ENCODE measurements at places on chromosomes 4 and X. TPM values are rescaled to one million over a fixed set of nuclear protein-coding genes. Genes with fewer than 3 reads are reported as not detected.

FAM241A gene
- total RNA-seq, result 0.12 TPM

DNA sequence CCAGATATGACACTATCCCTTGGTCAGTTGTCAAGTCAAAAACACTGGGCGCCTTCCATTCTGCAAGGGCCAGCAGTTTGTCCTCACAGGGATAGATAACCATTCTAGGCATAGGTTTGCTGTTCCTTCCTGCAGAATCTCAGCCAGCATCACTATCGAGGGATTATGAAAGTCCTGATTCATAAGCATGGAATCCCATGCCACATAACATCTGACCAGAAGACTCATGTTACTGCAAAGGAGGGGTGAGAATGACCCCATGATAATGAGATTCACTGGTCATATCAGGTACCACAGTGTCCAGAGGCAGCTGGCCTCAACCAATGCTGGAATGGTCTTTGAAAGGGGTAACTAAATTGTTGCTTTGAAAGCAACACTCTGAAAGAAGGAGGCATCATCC, 84.7 kb downstream of the OTC start:
- no peak for DNase-seq

ASB12 gene
- not detected for total RNA-seq

- no peak for DNase-seq
These were observed 102.5 kb downstream of the LARP7 start for GRCh38 chr4:112739442-112739841.

GRCh38 chr4:46909078-46909477, at the start of gene COX7B2:
Gene COX7B2 (minus strand): TSS chr4:46909245. CDS start chr4:46735192, 174,053 bp downstream.
- DNase-seq, result no peak

MAGEA10 gene
- not detected for total RNA-seq

DNA sequence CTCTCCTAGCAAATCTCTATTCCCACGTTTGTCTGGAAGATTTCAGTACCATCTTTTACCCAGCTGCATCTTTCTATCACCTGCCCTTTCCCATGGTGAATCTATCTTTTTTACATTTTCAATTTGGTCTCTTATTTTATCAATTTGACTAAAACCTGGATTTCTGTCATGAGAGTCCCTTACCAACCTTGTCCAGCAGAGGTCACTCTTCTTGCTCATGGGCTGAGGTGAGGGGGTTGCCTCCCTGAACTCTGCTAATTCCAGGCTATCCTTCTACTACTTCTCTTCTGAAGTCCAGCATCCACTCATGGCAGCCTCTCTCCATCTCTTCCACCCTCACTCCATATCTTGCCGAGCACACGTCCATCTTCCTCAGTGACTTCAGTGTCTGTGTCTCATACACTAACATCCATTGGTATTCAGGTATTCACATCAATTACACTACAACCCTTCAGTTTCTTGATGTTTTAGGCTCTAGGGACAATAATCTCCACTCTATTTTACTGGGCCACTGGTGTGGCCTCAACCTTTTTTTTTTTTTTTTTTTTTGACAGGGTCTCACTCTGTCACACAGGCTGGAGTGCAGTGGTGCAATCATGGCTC, 17.8 kb upstream of the ZNF827 start:
- DNase-seq, result peak; percentile 25

- peak; percentile 30 for DNase-seq
These were observed 46.8 kb downstream of the HTRA3 start for GRCh38 chr4:8316251-8316771.

EVC gene
- total RNA-seq, result 21.0 TPM

DNA sequence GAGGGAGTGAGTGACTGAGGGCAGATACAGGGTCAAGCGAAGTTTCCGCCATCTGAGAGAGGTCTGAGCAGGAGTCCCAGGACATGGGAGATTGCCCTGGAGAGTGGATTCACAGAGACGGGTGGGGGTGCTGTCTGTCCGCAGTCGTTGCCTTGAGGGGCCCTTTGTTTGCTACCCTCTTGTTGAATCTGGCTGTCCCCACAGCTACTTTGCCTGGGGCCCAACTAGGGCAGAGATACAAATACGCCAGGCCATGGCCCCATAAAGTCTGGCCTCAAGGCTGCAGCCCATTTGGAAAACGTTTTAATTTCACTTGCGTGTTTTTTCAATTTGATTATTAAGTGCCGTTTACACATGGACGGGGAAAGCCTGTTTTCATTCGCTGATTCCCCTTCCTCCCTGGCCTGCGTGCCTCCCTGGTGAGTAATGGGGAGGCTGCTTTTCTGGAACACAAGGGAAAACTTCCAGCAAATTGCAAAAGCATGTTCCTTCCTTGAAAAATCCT, 134.4 kb downstream of the SMIM20 start:
- DNase-seq, result no peak

AMOT gene
- total RNA-seq, result not detected

- no peak for DNase-seq
These were observed 149.9 kb upstream of the IL15 start for GRCh38 chr4:141486375-141486997.

RTL3 gene
- not detected for total RNA-seq

LIMCH1 gene
- not detected for total RNA-seq

All from G401 (cell line).